Fibroblast of the aortic adventitia (primary cell): ENCODE measurements at places on chromosomes 4 and X.
A peak's percentile ranks its signal among the peaks of the same experiment; 100 is the strongest.

GRCh38 chr4:182923366-182923765, 6.2 kb upstream of the DCTD start:
- no peak for DNase-seq

DNA sequence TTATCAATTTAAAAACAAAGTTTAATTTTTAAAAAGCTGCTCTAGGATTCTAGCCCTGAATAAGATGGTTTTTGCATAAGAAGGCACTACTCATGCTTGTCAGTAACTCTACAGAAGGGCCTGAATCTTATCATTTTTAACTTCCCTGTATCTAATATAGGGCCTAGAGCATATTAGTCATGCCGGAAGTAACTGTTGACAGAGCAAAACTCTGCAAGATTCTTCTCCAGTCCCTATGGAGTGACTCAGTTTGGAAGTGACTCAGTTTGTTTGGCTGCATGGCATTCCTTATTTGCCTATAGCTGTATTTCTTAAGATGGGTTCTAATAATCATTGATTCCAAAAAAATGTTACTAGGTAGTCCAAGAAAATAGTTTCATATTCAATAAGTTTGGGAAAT, 431.8 kb upstream of the HTR2C start:
- peak; percentile 2 for DNase-seq

GRCh38 chrX:151176231-151176750, at the start of gene GPR50:
GPR50 (plus strand) TSS chrX:151176584; CDS start chrX:151176722, 138 bp downstream.
- DNase-seq = no peak

DNA sequence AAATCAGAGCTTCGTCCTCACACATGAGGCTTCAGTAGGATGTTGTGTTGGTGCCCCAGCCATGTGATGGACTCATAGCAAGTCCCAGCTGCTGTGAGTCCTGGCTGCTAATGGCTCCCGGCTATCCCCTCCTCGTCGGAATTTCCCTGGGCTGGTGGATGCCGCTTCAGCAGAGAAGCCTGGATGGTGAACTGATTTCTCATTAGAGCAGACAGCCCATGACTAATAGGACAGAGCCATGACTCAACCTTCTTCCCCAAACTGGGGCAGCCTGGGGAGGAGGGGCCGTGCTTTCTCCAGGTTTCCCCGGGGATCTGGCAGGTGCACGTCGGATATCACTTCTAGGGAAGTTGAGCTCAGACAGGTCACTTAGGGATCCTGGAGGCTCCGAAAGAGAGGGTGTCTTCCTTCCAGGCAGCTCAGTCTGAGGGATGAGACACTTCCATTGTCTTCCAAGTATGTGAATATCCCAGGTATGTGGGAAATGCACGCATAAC, 112.7 kb downstream of the ASMT start:
- no peak for DNase-seq

- no peak for DNase-seq
Measured at GRCh38 chr4:20987191-20987590, 286.9 kb downstream of the PACRGL start.

DNA sequence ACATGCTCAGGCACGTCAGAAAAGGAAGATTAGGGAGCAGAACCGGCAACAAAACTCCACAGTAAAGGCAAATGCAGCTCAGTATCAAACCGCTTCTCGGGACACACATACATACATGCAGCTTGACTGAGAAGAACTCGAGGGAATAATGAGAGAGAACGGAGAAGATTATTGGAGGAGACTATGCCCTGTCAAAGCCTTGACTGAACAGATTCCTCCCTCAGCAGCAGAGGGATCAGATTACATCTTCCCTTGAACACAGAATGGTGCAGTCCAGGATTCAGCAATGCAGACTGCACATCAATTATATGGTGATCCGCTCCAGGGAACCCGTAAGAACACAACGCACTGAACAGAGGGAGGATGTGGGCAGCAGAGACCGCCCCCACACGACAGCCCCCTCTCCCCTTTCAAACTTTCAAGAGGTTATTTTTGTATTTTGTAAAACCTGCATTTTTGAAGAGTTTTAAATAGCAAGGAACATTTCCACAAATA, 183.2 kb downstream of the FBXW7 start:
- peak; percentile 98 for DNase-seq

DNA sequence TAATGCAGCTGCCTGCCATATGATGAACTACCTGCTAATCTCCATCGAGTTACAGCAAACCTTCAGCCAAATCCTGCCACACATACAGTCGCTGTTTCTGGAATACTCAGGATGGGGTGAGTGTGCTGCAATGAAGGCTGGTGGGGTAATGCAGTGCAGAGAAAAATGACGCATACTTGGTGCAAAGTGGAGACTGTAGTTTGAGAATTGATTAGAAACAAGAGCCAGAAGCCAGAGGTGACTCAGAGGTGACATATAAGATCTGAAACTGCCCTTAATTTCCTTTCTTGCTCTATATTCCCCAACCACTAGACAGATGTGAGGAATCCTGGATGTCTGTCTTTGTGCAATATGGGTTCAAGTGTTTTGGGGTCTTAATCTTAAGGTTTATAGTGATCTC, 22.0 kb downstream of the C4orf54 start:
- peak; percentile 3 for DNase-seq

GRCh38 chr4:56662782-56663468, 18.2 kb downstream of the HOPX start:
- no peak for DNase-seq

DNA sequence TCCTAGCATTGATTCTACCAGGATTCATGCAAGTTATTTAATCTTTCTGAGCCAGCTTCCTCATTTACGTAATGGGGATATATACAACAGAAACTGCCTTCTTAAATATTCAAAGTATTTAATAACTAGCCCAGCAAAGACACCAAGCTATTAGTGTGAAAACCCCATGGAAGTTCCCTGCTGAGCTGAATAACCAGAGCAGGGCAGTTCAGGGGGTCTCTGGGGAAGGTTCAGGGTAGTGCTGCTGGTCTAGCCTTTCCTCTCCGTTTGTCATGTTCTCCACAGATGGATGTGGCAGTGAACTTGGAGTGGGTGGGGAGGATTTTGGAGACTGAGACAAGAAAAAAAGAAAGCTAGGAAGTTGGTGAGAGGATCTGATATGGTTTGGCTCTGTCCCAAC, 240.8 kb upstream of the TAPT1 start:
- no peak for DNase-seq

DNA sequence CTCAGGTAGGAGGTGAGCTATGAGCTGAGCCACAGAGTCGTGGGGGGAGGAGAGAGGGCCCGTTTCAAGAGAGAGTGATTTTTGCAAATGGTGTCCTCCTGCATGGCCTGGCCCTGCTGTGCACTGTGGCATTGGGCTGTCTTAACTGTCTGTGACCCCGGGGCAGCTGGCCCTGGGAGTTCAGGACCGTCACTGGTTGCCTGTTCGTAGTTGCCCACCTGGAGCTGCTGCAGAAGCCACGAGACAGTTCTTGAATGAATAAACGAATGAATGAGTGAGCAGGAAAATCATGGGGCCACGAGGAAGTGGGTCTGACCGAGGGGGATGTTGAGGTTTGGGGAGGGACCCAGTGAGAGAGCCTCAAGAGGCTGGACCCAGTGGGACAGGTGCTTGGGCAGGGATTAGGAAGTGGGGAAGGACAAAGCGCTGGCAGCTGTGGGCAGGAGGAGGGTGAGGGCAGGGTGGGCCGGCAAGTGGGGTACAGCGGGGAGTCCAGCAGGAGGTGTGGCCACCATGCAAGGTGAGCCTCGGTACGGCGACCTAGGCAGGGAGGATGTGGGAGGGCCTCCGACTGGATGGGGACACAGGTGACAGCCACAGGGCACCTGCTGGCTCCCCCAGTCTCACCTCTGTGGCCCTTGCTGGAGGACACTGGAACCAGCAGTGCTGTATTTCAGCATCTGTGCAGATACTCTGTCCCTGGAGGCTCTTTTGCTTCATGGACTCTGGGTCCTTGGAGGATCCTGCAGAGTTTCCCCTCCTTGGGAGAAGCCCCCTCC, 10.2 kb downstream of the RGS12 start:
- no peak for DNase-seq
